Left lung (tissue), 14 donors: ENCODE measurements at places on chromosomes 7 and 10. TPM values are rescaled to one million over a fixed set of nuclear protein-coding genes. Genes with fewer than 3 reads are reported as not detected.

The VWA2 gene
- polyA plus RNA-seq, result 25.3 TPM

GRCh38 chr10:8829592-8829991 lies 775.1 kb downstream of the GATA3 start:
- no peak for DNase-seq

The ARMC3 gene
- polyA plus RNA-seq, result 10.0 TPM

- no peak for DNase-seq
Observed at GRCh38 chr10:8056871-8057331, 2.4 kb downstream of the GATA3 start.

DNA sequence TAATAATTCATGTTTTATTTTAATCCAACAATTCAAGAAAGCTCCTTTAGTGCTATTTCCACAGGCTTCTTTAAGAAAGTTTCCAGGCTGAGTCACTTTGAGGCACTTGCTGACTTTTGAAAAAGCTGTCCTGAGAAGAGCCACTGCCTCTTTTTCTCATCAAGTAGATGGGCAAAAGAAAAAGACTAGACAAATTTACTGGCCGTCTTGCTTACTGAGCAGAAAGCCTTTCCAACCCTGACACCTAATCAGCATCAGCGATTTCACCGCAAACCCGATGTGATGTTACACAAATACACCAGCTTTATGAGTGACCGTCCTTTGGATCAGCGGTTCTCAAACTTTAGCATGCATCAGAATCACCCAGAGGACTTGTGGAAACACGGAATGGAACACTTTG lies 24.3 kb downstream of the CTTNBP2 start:
- DNase-seq, result no peak

The GTF2I gene
- 380 TPM for polyA plus RNA-seq

The STEAP2 gene
- 11.2 TPM for polyA plus RNA-seq

- DNase-seq, result no peak
Observed at GRCh38 chr10:70477661-70478162, 855 bp upstream of the PALD1 start.

GRCh38 chr10:5283305-5284158 lies 81.2 kb upstream of the UCN3 start:
- peak; percentile 54 for DNase-seq

The LIPF gene
- polyA plus RNA-seq, result not detected

DNA sequence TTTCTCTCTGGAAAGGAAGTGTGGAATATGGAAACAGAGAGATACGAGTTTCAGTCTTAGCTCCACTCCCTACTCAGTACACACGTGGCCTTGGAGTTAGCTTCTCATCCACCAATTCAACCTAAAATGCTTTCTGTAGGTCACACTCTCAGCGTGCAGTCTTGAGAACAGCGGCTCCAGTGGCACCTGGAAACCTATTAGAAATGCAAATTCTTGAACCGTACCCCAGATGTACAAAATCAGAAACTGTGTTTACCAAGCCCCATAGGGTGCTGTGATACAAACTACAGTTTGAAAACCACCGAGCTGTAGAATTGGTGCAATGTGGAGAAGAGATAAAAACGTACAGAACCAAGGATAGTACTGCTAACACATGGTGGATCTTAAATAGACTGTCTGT lies 91.1 kb upstream of the SP4 start:
- DNase-seq, result no peak

DNA sequence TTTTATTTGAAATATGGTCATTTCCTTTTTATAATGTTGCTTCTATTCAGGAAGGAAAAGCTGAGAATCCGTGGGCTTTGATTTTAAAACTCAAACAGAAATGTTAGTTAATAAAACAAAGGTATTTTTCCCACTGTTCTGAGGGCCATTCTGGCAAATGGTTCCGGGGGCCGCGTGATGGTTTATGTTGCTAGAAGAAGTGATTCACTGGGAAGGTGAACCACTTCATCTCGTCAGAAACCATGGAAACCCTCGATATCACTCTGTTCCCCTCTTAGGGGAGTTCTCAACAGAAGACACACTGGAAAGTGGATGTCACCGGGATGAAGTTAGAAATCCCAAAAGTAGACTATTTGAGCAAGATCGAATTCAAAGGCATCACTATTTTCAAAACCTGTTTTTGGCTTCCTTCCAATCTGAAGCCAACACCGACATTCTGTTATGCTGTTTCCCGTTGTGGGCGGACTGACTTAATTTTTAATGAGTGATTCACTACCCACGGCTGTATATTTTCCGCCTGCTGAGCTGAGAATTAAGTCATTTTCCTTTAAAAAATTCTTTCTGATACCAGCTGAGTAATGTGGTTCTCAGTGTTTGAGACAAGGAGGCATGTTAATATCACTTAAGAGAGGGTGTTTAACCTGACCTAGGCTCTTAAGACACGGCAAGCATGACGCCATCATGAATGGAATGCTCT lies 84.1 kb downstream of the PTPRE start:
- DNase-seq, result peak; percentile 62

- no peak for DNase-seq
Observed at GRCh38 chr10:104446151-104446550, 92.5 kb downstream of the CFAP58 start.

- DNase-seq, result peak; percentile 63
Observed at GRCh38 chr10:103884681-103885139, 29.3 kb upstream of the SH3PXD2A start.
